Kasumi-1 (cell line): ENCODE measurements at places on chromosomes 16 and 17.
A peak's percentile ranks its signal among the peaks of the same experiment; 100 is the strongest.

DNA sequence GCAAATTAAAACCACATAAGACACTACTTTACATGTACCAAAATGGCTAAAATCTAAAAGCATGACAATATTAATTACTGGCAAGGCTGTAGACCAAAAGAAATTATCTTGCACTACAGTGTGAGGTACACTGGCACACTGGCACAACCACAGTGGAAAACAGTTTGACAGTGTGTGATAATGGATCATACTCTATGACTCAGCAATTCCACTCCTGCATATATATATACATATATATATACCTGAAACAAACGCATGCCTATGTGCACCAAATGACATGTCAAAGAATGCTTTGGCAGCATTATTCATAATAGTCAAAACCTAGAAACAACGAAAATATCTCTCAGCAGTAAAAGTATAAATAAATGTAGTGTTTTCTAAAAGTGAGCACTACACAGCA is 4.6 kb upstream of the DYNLRB2 start:
- no peak for DNase-seq

DNA sequence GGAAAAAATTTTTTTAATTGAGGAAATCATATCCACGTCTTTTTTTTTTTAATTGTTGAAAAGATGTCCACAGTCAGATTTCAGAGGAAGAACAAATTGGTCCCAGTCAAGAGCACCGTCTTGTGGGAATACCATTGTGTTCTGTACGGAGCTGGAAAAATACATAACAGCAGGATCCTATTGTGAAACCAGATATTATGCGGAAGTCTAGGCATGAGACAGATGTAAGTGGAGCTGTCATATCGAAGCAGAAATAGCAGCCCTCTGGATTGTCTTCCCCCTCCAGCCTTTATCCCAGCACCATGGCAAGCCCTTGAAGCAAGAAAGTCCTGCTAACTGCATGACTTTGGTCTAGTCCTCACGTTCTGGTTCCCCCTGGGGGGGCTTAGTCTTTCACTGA is 391.6 kb upstream of the ASIC2 start:
- no peak for DNase-seq

DNA sequence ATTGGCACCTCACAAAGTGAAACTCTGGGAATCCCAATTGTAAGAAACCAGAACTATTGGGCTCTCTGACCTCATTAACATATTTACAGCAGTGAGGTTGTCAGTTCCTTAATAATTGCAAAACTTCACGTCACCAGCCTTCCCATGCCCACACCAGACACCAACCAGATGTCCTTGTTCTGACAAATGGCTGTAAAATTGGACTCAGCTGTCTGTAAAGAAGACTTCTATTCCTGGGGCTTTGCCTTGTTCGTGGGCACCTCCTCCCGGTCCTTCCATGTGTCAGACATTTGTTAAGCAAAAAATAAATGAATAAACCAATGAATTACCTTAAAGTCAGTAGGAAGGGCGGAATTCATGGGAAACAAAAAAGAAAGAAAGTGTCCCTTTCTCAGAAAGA is 284.3 kb upstream of the CDH11 start:
- no peak for DNase-seq

DNA sequence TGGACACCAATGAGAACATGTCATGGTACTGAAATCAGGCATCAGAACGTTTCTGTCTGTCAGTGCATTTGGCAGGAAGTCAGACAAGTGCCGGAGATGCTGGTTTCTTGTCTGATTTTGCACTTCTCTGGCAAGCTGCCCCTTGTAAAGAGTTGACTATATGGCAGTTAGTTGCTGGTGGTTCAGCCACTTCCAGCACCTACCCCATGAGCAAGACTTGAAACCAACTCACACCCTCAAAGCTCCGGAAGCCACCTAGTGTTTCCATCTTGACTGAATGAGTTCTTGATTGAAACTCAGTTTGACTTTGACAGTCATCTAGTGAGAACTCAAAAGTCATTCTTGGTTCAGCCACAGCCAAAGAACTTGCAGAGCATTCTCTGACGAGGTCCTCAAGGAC is 225.1 kb downstream of the SPECC1 start:
- DNase-seq, result no peak

GRCh38 chr16:30340621-30341020 is 14.5 kb downstream of the CD2BP2 start:
- no peak for DNase-seq

- DNase-seq, result no peak
Measured at GRCh38 chr16:30961384-30961783, 3.8 kb downstream of the SETD1A start.

DNA sequence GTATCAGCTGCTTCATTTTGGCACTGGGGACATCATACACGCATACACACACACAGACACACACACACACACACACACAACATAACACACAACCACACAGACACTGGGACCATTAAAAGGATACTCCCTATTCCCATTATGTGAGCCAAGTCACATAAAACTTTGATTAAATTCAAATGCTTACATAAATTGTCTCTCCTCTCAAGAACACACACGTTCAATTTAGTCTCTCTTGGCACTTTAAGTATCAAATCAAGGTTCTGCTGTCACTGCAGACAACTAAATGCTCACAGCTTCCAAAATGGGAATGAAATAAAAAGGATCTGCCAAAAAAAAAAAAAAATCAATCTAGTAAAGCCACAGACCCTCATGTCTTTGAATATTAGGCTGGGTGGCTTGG is 184.9 kb downstream of the RBFOX1 start:
- no peak for DNase-seq

GRCh38 chr17:9520649-9521048 is 55.0 kb downstream of the STX8 start:
- no peak for DNase-seq

DNA sequence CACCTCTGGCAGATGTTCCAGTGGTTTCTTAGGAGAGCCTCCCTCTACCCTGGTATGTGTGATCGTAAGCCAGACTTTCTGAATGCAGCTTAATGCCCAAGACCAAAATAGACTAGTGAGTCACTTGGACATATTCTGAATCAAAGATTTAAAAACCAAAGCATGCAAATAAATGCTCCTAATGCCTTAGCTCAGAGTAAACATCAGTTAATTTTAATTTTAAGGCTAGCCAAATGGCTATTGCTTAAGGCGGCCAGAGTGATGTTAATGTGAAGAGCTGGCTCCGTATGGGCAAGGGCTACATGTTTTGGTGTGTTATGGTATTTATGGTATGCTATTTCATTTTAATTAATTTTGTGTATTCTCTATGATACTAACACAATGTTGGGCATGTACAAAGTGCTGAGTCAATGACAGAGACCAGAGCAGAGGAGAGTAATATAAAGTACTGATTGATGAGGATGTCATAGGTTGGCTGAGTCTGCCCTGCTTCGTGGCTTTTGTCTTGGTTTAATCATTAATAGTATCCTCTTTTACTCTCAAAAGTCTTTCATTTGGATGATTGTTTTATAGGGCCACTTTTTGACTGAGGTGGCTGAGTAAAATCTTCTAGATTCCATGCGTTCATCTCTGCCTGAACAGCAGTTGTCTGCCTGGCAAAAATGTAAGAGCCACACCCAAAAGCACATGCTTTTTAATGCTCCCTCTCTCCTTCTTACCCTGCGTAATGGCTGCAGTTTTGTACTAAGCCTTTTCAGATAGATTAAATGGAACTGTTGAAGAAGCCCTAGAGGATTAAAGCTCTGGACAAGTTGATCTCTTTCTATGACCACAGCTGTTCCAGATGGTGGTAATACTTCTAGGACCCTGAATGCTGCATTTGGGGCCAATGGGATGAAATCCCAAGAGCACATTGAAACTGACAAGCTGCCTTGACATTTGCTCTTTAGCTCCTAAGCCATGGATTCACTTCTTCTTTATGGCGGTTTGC is 59.6 kb downstream of the MAP2K6 start:
- DNase-seq, result no peak

GRCh38 chr16:27806986-27807385 is 256.5 kb downstream of the GSG1L start:
- DNase-seq, result no peak

- DNase-seq, result no peak
Measured at GRCh38 chr16:89149386-89149785, 22.2 kb upstream of the CDH15 start.

- no peak for DNase-seq
Measured at GRCh38 chr16:56669005-56669839, at the start of gene MT1H. TSS of gene MT1H (plus strand) at chr16:56669814. CDS start at chr16:56669885, 71 bp downstream.

DNA sequence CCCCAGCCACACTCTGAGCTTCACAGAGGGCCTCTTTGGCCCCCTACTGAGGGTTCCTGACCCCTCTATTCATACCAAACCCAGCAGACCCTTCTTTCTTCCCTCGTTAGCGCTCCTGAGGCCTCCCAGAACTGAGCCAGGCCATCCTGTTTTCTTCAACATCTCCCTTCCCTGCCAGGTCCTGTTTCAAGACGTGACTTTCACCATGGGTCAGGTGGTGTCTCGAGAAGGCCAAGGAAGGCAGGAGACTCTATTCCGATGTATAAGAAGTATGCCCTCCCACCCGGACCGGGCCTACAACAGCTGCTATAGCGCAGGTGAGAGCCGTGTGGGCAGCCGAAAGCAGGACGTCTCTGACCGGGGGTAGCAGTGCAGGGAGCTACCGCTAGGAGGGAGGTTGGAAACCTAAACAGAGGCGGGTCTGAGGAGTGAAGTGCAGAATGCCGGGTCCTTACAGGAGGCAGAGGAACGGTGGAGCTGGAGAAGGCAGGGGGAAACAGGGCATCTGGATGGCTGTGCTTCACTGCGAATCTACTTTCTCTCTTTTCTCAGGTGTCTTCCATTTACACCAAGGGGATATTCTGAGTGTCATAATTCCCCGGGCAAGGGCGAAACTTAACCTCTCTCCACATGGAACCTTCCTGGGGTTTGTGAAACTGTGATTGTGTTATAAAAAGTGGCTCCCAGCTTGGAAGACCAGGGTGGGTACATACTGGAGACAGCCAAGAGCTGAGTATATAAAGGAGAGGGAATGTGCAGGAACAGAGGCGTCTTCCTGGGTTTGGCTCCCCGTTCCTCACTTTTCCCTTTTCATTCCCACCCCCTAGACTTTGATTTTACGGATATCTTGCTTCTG is 1.3 kb upstream of the SENP3 start:
- peak; percentile 49 for DNase-seq

GRCh38 chr16:17509194-17509593 is 38.4 kb upstream of the XYLT1 start:
- DNase-seq, result no peak

DNA sequence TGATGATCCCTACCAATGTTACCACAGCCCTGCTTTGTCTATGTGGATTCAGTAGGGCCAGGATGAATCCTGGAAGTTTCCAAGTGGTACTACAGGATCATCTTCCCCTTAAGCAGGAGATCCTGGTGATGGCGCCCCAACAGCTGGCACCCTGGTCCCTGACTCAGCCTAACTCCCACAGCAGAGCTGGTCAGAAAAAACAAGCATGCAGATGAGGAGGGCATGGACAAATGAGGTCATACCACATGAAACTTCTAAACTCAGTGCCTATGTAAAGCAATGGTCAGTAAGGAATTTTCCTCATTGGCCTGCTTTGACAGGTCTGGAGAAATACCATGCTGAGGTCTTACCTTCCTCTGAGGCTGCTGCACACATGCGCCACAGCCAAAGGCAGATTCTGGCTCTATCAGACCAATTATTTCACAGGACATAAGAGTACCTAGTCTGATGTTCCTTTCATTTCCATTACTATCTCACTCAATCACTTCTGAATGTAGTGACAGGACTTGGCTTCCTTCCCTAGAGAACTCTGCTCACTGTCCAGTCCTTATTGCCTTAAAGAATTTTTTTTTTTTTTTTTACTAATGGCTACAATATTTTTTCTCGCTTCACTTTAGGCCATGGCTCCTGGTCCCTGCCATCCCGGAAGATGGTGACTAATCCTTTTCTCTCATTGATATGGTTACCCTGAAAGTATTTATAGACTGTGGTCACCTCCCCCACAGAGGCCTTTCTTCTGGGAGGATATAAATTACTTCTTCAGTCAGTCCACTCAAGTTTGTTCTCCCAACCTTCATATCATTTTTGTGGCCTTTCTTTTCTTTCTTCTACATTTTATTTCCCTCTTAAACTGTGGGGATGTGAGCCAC is 525.2 kb upstream of the PSMD7 start:
- DNase-seq, result no peak

DNA sequence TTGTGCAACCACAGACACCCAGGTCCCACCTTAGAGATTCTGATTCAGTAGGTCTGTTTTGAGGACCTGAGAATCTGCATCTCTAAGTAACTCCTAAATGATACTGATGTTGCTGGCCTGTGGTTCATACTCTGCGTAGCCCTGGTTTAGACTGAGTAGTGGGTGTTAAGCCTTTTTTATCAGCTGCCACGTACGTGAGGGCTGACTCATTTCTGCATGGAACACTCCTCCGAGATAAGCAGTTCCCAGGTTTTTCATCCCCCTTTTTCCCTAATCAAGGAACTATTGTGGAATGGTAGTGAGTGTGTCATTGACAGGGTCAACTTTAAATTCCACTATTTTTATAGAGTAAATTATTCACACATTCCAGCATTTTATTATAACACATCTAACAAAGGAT is 26.1 kb downstream of the CDRT4 start:
- no peak for DNase-seq

DNA sequence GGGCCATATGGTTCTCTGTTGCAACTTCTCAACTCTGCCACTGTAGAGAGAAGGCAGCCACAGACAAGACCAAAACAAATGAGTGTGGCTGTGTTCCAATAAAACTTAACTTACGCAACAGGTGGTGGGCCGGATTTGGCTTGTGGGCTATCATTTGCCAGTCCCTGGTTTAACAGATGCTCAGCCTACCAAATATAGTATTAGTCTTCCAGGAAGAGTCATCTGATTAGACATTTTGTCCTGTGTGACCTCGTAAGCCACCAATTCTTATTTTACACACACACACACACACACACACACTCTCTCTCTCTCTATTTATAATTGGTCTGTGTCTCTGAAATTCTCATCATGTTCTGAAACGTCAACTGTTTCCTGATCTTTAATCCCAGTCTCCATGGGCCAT is 245.9 kb downstream of the XYLT1 start:
- DNase-seq, result peak; percentile 11

DNA sequence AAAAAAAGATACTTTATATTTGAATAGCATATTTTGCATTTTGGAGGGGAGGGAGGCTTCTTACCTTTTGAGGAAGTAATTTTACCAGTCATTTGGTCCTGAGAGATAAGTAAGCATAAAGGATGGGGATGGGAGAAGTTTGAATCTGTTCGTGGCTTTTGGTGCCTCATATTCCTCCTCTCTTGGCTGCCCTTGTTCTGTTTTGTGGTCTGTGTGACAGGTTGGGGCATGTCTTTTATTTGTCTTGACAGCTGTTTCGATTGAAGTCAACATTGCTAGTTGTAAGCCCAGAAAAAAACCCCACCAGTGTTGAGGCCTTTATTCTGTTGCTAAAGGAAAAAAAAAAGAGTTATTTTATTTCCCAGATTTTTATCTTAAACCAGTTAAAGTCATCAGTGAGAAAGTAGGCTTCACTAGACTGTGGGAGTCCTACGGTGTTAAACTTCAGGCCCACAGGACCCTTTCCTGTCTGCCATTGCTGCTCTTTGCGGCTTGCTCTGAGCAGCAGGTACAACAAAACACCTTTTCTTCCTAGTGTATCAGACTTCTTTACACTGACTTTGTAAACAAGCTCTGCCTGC is 11.4 kb downstream of the SLC7A6 start:
- DNase-seq, result peak; percentile 16
